ENCODE measurements at places on chromosomes 2 and 18. TPM values are rescaled to one million over a fixed set of nuclear protein-coding genes. Genes with fewer than 3 reads are reported as not detected.

- no peak for DNase-seq
These were observed 54.0 kb upstream of the COL5A2 start for GRCh38 chr2:189233527-189233926.

Gene IKZF2
- 1.8 TPM for total RNA-seq

Gene VWA3B
- not detected for total RNA-seq

DNA sequence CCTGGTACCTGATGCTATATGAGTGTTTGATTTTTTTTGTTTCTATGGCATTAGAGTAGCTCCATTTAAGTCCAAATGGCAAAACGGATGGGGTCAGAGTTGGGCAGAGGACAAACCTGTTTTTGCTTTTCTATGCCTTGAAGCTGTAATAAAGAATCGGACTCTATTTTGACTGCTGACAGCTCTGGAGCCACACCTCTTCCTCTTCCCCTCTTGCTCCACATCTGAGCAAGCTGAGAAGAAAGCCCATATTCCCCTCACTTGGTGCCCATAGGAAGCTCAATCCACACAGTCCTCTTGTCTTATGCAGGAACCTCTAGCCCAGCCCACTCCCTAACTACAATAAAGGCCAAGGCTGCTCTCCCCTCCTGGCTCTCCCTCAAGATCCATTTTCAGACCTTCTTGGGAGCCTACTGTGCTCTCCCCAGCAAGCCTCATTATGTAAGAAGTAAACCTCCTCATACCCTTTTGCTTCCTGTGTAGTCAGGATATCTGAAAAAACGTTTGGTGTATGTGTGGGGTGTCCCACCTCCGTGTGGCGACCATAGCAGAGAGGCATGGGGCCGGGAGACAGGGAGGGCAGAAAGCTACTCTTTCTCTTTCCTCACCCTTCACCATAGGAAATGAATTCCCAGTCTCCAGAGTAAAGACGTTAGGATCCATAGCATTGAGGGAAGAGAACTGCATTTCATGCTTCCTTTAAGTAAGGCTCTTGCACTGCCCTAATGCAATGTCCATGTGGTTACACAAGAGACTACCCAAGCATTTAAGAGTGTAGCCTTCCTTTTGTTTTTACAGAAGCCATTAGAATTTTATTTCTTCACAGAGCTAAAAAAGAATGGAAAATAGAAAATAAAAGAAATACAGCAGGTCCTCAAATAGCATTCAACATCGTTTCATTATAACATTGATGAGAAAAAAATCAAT, 41.9 kb upstream of the RAPGEF4 start:
- no peak for DNase-seq

Gene CFAP65
- total RNA-seq = 1.1 TPM

DNA sequence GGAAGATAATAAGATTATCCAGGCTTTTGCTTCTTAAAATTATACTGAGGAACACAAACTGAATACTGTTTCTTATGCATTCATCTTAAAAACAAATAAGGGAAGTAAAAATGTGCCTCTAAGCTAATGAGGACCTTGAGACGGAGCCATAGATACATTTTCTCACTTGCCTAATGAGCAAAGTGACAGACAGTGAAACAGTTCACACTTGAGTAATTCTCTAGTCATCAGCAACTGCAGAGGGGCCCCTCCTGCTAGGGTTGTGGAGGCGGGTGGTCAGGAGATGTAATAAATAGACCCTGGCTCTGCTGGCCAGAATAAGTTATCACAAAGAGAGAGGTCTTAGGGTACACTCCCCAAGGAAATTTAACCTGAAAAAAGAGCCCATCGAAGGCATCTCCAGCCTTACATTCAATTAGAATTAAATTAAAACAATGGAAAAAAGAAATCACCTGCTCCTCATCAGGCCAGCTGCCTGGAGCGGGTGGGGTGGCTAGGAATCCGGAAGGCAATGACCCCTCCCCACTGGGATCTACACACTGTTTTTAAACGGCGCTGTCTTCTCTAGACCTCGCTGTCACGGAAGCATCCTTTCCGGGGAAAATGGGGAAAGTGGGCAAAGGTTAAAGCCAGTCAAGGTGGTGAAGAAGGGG, 32.6 kb upstream of the INSIG2 start:
- DNase-seq = no peak

DNA sequence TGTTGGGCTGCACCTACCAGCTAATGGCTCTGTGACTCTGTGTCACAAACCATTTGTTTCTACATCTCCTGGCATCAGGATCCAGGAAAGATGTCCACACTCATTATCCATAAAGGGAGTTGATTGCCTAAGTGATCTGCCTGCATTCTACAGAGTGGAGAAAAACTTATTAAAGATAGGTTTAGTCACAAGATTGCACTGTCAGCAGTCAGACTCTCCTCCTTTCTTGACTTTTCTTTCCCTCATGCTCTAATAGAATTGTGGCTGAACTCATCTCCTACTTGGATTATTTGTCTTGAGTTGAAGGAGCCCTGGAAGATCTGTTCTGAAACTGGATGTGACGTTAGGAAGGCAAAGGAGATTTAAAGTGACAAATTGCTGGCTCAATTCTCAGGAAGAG, 152.7 kb downstream of the SLC8A1 start:
- no peak for DNase-seq

DNA sequence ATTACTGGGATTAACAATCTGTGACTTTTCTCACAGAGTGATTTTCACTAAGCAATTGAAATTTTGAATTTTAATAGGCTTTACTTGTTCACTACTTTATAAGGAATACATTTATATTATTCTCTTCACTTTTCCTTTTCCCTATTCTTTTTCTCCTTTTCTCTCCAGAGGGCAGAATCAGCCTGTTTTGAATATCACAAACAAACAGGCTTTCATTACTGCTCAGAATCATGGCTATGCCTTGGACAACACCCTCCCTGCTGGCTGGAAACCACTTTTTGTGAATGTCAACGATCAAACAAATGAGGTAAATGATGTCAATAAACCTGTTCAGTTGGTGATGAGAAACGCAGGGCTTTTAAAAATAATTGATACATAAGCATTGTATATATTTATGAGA, 35.3 kb downstream of the CPS1 start:
- DNase-seq = no peak

DNA sequence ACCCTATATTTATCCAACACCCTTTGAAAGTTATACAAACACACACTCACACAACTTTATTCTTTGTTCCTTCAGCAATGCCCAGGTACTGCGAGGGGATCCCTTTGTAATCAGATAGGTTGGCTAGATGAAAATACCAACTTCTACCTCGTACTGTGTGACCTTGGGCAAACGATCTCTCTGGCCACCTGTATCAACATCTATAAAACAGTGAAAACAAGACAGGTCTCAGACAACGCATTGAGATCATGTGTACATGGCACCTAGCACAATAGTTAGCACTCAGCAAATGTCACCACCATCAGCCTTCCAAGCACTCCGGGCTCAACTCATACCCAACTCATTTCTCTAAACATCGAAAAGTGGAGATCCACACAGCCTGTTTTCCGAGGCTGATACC, 118.4 kb upstream of the PPP1CB start:
- no peak for DNase-seq

DNA sequence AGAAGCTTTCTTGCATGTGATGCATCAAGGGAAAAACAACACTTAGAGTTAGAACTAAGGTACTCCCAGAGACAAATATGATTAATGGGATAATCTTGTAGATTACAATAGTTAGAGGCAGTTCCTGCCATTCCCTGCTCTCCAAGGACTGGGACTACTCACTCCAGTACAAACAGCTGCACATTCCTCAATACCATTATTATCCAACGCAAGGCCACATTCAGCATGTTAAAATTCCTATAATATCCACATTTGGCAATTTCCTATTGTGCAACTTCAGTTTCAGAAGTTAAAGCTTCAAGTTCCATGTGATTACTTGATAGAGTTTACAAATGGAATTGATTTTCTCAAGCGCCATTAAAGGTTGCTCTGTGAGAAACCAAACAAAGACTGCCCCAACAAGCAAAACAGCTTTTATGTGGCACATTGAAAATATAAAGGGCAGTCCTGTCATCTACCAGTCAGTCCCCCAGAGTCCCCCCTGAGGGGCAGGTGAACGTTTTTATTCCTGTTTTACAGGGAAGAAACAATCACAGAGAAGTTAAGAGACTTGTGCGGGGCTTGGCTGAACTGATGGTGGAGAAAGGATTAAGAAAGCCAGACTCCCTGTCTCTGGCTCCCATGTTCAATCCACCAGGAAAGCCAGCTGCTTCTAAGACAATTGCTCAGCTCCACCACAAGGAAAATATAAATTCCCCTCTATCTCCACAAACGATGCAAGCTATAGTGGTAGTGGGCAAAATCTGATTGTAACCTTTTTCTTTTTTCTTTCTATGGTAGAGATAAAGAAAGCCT, 72.6 kb downstream of the TXNL1 start:
- no peak for DNase-seq

GRCh38 chr2:206095536-206096332, 9.8 kb upstream of the INO80D start:
- no peak for DNase-seq

GRCh38 chr2:88568179-88568578, 59.1 kb downstream of the EIF2AK3 start:
- DNase-seq = no peak

- DNase-seq = no peak
These were observed 70.0 kb upstream of the NEUROD1 start for GRCh38 chr2:181750305-181750704.

DNA sequence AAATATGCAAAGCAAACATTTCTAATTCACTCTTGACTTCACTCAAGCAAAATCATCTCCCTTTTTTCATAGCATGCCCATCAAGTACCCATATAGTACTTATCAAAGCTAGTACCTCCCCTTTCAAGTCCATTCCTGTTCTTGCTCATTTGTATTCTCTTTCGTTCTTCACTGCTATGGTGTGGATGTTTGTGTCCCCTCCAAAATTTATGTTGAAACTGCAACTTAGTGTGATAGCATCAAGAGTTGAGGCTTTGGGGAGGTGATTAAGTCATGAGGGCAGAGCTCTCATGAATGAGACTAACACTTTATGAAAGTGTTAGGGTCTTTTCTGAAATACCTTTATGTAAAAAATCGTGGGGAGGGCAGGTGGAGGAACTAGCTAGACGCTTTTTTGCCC, 52.9 kb downstream of the RNU4ATAC start:
- DNase-seq = no peak

GRCh38 chr2:239264492-239264837, 136.4 kb downstream of the HDAC4 start:
- peak; percentile 16 for DNase-seq

GRCh38 chr2:230472621-230473018, 56.6 kb downstream of the SP100 start:
- no peak for DNase-seq

Gene AQP12B
- total RNA-seq = not detected

- DNase-seq = peak; percentile 36
These were observed 239.0 kb downstream of the CCDC178 start for GRCh38 chr18:33201509-33201926.

Gene CELF4
- 38.4 TPM for total RNA-seq

Gene TTR
- not detected for total RNA-seq

Gene GPR45
- total RNA-seq = 0.44 TPM

- DNase-seq = no peak
These were observed 7.0 kb downstream of the C2orf80 start for GRCh38 chr2:208182835-208183234.

GRCh38 chr2:28338046-28338817, 54.4 kb upstream of the FOSL2 start:
- no peak for DNase-seq

- DNase-seq = no peak
These were observed 54.6 kb downstream of the LANCL1 start for GRCh38 chr2:210421916-210422315.

DNA sequence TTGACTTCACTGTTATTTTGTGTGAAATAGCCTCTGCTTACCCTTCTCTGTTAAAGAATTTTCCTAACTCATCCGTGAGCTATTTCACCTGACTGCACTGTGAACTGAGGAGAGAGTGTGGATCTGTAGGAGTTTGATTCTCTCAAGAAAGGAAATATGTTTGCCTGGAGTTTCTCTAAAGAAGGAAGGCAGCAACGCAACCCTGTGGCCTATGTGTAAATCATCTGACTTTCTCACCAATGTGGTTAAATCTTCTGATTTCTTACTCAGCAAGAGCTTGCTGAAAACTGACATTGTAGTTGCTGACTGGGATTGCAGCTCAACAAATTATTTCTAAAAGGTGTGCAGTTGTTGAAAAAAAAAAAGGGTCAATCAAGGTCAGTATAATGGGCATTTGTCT, 153.9 kb upstream of the PELI1 start:
- no peak for DNase-seq

Gene PRLH
- total RNA-seq = not detected

DNA sequence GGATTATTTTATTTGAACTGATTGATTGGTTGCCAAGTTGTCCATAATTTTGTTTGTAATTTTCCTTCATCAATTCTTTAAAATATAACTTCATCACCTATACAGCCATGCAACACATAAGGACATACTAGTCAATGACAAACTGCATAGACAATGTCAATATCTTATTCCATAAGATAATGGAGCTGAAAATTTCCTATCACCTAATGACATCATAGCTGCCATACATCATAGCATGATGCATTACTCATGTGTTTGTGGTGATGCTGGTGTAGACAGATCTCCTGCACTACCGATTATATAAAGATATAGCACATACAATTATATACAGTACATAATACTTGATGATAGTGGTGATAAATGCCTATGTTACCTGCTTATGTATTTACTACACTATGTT, 369.8 kb upstream of the NT5C1B start:
- no peak for DNase-seq

DNA sequence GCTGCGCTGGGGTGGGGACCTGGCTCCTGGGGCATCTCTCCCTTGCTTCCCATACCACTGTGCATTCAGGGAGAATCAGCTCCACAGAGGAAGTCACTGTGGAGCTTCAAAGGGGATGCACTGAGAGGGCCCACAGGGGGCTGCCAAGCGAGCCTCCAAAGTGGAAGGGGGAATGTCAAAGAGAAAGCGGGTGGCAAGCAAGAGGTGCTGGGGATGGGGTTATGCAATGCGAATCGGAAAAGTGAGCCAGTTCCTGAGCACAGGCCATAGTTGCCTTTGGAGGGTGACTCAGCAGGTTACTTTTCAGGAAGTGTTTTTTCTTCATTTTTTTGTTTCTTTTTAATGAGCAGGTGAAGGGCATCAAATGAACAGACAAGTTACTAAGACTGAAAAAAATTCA, 17.6 kb downstream of the PMAIP1 start:
- DNase-seq = no peak

- no peak for DNase-seq
These were observed 39.5 kb upstream of the NRP2 start for GRCh38 chr2:205642599-205643356.

Gene GDF7
- not detected for total RNA-seq

Gene TMEM37
- not detected for total RNA-seq
